AG04450 (cell line): ENCODE measurements at places on chromosomes 13 and 19. TPM values are rescaled to one million over a fixed set of nuclear protein-coding genes. Genes with fewer than 3 reads are reported as not detected.

DNA sequence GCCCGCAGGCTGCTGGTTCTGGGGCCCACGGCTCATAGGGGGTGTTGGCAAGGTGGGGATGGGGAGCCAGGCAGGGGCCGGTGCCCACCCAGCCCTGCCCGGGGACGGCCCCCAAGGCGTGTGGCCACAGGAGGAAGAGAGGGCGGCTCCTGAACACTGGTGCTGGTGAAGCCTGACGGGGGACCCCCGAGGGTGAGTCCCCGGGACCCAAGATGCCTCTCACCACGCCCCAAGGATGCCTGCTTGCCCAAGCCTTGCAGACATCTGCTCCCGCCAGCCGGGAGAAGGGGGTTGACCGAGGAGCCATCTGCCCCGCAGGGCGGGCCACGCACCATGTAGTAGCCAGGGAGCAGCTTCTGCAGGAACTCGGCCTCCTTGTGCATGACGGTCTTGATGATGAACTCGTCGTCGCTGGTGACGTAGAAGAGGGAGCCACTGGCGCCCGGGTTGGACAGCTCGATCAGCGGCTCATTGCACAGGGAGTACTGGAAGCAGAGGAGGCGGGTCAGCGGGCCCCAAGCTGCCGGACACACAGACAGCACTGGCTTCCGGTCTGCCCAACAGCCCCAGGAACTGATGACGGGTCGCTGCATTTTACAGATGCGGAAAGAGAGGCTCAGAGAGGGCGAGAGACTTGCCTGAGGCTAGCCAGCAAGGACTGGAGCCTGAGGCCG lies 29.6 kb upstream of the CACTIN start:
- DNase-seq = no peak

GRCh38 chr19:21607449-21607848 lies 102.0 kb downstream of the ZNF429 start:
- DNase-seq = no peak

The SYNGR4 gene
- not detected in 2 replicates for polyA plus RNA-seq

The SNRPA gene
- 126 and 133 TPM in 2 replicates for polyA plus RNA-seq

The CGB3 gene
- not detected in 2 replicates for polyA plus RNA-seq
